Hematopoietic multipotent progenitor cell (in vitro differentiated cells): ENCODE measurements at places on chromosomes 5 and 9.

GRCh38 chr5:43642428-43642827, 39.4 kb downstream of the NNT start:
- DNase-seq: no peak

DNA sequence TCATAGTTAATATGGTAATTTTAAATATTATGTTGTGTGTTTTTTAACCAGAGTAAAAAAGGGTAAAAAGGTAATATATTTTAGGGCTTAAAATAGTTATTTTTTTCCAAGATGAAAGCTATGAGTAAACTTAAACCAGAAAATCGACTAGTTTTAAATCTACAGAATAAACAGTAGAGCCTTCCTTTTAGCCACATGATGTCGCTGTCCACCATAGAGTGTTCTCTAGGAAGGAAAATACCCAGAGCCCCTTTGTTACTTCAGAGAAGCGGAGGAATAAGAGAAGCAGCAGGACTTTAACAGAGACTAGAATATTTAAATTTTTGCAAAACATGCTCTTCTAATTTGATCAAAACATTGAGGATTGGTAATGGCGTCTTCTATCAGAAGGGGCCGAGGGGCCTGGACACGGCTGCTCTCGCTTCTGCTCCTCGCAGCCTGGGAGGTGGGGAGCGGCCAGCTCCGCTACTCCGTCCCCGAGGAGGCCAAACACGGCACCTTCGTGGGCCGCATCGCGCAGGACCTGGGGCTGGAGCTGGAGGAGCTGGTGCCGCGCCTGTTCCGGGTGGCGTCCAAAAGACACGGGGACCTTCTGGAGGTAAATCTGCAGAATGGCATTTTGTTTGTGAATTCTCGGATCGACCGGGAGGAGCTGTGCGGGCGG, at the start of gene PCDHA2:
Gene PCDHA2, plus strand, starts transcription at position 258 of the 664 bp plus-strand sequence.
- no peak for DNase-seq

GRCh38 chr5:33075731-33076130, 364.6 kb downstream of the NPR3 start:
- DNase-seq: no peak

- no peak for DNase-seq
Measured at GRCh38 chr5:106401561-106401960, 1269.2 kb downstream of the EFNA5 start.

- no peak for DNase-seq
Measured at GRCh38 chr9:127723444-127723843, 7.6 kb downstream of the TTC16 start.

DNA sequence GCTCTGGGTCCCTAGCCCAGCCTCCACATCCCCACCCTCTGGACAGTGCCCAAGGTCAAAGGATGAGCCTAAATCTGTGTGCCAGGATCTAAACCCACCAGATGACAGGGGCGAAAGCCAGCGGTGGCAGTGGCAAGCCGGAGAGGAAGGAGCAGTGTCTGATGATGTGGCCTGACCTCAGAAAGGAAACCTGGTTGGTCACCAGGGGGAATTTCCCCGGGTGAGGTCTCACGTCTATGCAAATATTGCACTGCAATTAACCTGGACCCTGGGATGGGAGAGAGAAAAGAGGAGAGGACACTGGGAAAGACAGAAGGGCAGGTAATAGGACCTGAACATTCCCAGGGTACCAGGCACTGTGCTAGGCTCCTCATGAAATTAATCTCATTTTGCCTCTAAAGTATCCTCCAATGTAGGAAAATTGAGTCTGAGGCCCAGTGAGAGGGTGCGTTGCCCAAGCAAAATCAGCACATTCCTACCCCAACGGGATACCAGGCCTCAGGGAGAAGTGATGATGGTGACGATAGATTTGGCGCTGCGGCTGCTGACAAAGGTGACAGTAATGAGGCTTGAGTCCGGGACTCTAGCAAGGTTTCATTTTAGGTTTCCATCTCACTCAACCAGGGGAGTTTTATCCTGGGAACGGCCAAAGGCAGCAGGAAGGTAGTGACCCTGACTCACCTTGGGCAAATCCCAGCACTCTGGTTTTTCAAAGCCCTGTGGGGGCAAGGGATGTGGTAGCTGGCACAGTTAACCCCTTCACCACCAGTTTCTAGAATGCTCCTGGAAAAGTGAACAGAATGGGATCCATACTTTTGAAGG, 13.4 kb upstream of the TNIP1 start:
- DNase-seq: no peak

DNA sequence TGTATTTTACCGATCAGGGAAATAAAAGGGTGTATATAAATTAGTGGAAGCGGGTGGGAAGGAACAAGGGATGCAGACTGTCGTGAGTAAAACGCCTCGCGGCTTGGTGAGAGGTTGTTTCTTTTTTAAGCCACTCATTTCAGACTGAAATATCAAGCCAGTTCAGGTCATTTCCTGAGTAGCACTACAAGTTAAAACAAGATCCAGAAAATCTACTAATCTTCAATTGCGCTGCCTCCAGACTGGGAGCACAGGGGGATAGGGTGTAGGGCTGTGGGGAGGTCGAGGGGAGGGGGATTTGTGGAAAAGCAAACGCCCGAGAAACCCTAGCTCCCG, 140.8 kb downstream of the TSSK1B start:
- DNase-seq: no peak

DNA sequence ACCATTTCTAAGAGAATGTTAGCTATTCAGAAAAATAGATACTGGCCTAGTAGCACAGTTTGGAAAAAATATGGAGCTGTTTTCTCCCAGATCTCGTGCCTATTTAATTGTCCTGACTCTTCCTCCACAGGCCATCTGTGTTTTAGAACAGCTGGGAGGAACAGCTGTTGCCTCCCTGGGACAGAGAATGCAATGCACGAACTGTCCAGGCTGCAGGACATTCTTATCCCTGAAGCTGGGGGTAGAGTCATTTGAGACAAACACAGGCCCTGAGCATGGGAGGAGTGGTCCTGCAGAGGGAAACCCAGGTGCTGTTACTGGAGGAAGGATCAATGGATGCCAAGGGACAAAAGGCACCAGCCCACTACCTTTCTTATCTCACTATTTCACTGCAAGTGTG, 20.9 kb upstream of the SPARC start:
- DNase-seq: no peak

DNA sequence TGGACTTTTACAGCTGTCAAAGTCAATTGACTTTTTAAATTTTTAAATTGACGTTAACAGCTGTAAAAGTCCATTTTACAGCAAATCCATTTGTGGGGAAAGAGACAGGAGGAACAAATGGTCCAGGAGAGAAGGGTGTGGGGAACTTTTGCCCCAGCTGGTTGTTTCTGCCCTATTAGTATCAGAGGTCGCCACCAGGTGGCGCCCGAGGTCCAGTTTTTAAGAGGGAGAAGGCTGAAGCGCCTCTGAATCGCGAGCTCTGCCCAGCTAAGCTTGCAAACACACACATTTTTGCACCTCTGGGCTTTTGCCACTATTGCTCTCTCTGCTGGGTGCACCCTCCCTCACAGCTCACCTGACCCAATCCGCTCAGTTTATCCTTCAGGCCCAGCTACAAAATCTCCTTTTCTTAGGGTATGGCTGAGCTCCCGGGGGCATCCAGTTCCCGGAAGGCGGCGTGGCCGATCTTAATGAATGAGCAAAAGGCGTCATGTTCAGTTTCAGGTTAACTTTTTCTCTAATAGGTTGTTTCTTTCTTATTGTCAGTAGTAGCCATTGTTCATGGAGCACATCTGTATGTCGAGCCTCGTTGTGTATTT, 6.3 kb upstream of the TTLL11 start:
- DNase-seq: peak; percentile 89

DNA sequence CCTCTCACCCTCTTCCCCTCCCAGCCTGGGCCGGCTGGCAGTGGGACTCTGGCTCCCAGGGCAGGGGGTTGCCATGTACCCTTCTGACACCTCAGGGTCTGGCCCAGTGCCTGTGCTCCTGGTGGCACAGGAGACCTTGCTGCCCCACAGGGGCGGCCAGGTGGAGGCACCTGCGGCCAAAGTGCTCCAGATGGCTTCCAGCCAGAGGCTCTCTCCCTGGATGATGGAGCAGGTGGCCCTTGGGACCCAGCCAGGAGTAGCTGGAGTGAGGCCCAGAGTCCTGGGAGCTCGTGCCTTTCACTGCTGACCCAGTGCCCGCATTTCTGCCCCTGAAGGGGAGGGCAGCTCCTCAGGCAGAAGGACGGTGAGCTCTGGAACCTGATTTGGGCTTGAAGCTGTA, 87.3 kb downstream of the NTNG2 start:
- DNase-seq: no peak

GRCh38 chr5:143874312-143874711, 62.4 kb downstream of the HMHB1 start:
- no peak for DNase-seq
